Osteocyte (in vitro differentiated cells): ENCODE measurements at places on chromosomes 2 and 18.

DNA sequence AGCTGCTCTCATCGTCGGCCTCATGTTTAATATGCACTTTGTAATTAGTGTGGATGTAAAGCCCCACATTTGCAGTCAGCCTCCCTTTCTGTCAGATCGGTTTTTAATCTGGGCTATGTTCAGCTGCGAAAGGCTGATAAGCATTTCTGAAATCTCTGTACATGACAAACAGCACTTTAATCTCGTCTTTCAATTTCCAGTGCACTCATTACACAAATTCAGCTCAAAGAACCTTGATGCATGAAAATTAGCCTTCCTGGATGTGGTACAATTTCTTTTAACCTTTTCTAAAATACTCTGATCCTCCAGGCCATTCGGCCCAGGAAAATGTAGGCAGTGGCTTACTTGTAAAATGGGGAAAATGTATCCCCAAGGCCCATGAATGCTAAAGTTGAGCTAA is 265.1 kb downstream of the RND3 start:
- no peak for DNase-seq

- DNase-seq = no peak
Measured at GRCh38 chr2:150063931-150064548, 423.4 kb downstream of the RND3 start.

- no peak for DNase-seq
Measured at GRCh38 chr2:224994242-224994823, 47.9 kb downstream of the DOCK10 start.

DNA sequence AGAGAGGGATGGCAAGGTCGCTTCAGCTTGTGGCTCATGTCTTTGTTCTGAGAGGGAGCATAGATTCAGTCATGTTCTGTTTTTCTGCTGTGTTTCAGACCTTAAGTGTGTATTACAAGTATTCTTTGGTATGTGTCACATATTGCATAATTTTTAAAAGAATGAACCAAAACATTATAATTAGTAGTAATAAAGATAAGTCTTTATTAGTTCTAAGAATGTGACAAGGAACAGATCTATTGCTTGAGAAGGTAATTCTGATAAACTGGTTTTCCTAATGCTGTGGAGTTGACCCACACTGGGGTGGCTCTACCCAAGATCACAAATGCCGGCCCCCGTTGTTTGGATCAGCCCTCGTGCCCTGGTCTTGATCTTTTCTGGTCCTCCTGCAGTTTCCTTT is 124.3 kb upstream of the FOSL2 start:
- DNase-seq = no peak

DNA sequence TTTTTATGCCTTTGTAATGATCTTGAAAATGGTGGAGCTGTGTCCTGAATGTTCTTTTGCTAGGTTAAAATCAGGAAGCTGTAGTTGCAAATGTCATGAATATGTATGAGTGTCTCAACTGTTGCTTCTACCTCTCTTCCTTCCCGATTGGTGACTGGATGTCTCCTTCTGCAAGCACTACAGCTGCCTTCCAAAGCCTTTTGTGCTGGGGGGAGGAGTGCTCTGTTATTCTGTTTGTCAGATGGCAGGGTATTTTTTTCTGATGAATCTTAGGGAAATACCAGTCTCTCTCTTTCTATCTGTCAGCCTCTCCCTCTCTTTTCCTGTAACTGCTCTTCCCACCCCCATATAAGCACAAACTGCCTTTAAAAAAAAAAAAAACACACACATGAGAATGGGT is 1396.3 kb upstream of the CELF4 start:
- DNase-seq = no peak

DNA sequence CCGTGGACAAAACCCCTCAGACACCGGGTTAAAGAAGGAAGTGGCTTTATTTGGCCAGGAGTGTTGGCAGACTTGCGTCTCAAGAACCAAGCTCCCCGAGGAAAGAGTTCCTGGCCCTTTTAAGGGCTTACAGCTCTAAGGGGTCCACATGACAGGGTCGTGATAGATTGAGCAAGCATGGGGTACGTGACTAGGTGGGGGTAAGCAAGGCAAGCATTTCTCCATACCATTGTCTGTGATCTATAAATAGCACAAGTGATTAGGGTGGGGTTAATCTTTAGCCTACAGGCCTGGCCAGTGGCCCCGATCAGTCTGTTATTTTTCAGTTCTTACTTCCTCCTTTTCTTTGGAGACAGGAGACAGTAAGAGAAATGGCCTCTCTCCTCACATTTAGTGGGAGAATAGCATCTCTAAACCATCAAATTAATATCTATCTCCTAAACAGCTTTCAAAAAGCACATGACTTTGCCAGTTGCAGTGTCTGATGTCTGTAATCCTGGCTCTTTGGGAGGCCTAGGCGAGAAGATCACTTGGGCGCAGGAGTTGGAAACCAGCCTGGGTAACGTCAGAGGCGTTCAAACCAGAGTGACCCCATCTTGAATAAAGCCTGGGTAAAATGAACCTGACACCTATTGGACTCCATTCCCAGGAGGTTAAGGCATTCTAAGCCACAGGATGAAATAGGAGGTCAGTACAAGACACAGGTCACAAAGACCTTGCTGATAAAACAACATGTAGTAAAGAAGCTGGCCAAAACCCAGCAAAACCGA is 18.3 kb upstream of the CNOT11 start:
- DNase-seq = no peak

DNA sequence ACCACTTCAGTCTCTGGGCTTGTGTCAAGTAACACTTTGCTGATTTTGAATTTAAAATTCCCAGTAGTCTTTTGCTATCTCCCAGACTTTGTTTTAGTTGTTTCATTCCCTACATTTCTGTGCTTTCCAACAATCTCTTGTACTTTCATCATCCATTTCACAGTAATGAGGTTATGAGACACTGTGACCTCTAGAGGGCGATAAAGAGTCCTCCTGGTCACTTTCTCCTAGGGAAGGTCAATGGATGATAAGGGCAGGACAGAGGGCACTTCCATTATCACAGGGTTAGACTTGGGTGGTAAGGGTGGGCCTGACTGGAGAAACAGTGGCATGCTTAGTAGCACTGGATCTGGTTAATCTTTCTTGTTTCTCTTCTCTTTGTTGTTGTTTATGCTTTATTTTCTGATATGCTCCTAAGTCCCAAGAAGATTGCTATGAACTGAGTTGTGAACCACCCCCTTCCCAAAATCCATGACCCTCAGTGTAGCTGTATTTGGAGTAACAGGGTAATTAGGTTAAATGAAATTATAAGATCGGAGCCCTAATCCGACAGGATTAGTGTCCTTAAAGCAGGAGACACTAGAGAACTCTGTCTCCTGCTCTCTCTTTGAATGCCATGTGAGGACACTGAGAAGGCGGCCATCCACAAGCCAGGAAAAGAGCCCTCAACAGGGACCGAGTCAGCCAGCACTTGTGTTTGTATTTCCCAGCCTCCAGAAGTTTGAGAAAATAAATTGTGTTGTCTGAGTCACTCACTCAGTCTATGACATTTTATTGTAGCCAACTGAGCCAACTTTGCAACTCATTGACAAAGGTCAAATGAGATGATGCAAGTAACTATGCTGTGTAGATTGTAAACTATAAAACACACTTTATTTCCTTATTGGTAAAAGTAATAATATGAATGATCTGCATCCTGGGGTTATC is 779.2 kb downstream of the CNTNAP5 start:
- no peak for DNase-seq

- peak; percentile 46 for DNase-seq
Measured at GRCh38 chr2:128547667-128548066, 229.0 kb upstream of the HS6ST1 start.

DNA sequence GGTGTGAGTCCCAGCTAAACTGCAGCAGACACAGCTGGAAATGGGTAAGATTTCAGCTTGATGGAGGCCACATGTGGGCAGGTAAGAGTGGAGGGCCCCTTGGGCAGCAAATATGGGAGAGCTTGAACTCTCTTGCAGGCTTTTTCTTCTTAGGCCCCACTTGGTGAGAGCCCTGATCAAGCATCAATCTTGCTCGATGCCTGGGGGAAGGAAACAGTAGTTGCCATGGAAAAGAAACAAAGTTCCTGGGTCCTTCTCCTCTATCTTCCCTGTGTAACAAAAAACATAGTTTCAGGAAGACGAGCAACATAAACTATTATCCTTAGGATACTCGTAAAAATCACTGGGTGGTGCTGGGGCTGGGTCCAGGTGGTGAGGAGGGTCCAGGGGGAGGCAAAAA is 42.9 kb downstream of the KIAA1328 start:
- no peak for DNase-seq

DNA sequence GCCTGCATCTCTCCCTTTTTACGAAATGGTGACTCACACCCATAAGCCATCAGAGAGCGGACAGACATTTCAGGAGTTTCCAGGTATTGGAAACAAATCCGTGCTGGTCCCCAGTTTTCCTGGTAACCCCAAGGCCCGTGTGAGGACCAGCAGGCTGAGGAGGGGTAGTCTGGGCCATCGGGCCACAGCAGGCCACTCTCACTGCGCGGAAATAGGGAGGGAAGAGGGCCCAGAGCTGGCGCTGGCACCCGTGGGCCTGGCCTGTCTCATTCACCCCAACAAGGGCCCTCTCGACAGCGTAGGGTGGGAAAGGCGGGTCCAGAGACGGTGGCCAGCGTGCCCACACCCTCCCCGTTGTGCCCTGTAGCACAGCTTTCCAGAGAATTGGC is 13.7 kb upstream of the FAHD2A start:
- no peak for DNase-seq

- no peak for DNase-seq
Measured at GRCh38 chr2:8833853-8834252, 3.6 kb downstream of the KIDINS220 start.

DNA sequence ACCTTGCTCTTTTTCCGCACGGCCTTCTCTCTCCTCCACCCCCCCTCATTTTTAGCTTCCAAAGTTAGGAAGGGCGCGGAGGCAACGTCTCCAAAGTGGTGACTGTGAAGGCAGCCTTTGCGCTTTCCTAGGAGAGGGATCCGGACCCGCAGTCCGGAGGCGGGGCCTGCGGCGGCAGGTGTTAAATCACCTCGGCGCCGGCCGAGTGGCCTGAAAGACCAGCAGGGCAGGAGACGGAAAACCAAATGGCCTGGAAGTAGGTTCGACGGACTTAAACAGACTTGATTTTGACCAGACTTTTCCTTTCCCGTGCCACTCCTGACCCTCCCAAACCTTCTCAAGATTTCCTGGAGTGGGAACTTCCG is 615 bp downstream of the GORASP2 start:
- DNase-seq = no peak
